Left forelimb (tissue), 1 donor: ENCODE measurements at places on chromosomes 7 and 10.

- no peak for DNase-seq
Observed at GRCh38 chr10:48199580-48200377, 74.7 kb downstream of the FRMPD2 start.

DNA sequence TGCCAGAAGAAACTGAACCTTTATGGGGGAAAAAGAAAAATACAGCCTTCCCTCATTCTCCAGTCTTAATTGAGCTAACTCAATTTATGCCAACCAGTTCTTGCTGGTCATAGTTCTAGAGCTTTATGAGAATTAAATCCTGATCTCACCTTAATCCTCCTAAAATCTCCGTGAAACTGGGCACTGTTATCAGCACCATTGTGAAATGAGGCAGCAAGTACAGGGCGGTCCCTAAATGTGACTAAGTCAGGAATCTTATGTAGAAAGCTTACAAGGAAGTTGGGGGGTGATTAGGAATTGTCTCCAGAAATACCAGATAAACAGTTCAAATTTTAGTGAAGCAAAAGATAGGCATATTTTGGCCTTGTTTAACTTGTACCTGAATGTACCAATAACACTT, 10.7 kb upstream of the INSYN2A start:
- DNase-seq: no peak

- DNase-seq: no peak
Observed at GRCh38 chr10:130141878-130142277, 5.7 kb downstream of the GLRX3 start.

- DNase-seq: peak; percentile 76
Observed at GRCh38 chr7:108455998-108456677, at the start of gene NRCAM. TSS of gene NRCAM (minus strand) at chr7:108456436. CDS start at chr7:108240064, 216,372 bp downstream.
